ENCODE measurements at places on chromosomes 2 and 18.

GRCh38 chr2:233982421-233983121, 65.4 kb downstream of the TRPM8 start:
- no peak for DNase-seq

DNA sequence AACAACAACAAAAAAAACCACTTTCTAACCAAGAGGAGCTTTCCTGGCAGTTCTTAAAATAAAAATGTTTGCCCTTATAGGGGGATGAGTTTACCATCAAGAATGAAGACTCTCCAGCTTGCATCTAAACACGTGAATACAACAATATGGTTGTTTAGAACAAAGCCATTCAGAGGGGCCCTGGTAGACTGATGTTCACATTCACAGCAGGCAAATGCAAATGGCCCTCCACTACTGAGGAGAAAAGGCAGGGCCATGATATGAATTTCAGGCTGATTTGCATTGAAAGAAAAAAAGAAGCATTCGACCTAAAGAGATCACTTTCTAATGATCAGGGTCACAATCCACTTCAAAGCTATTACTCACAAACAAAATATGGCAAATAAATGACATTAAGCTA, 65.3 kb upstream of the OTOS start:
- no peak for DNase-seq

- no peak for DNase-seq
Measured at GRCh38 chr2:28430377-28430765, 37.7 kb downstream of the FOSL2 start.

DNA sequence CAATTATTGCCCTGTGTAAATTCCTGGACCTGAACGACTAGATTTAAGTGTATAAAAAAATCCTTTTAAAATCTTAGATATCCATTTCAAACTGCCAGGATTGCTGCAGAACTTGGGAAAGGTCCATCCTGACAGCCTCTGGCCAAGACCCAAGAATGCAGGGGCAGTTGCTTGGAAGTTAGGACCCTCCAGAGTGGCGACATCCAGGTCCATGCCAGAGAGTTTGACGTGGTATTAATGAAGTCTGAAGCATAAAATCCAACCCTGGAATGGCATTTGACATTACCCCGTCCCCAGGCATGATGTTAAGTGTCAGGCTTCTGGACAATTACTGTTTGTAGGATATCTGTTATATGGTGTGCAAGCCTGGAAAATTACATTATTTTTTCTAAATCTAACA, 810.2 kb downstream of the CNTNAP5 start:
- no peak for DNase-seq

DNA sequence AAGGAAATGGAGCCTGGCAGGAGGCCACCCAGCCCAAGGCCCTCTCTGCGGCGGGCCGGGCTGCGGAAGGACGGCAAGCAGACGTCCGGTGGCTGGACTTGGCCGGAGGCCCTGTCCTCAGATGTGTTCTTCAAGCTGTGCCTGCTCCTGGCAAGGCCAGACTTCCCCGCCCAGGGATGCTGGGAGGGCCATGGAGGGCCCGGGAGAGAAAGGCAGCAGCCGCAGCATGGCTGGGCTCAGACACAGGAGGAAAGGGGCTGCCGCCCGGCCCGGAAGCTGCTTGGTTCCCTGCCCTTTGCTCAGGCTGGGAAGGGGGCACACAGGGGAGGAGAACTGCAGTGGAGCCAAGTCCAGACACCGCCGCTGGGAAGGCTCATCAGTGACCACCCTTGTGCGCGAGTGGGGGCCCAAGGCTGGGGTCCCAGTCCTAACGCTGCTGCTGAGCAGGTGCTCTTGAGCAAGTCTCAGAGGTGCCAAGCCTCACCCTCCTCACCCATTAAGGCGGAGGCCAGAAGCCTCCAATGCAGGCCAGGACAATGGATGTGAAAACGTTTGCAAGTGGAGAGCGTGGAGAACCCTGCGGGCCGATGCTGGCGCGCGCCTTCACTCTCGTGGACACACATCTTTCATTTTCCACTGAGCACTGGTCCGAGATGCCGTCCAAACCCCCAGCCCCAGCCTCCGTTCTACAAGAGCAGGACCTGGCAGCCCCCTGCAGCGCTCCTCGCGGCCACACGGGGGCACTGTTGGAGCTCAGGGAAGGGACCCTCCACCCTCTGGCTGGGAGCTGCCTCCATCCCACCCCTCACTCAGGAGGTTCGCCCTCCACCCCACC, 7.9 kb downstream of the CROCC2 start:
- DNase-seq: peak; percentile 37

DNA sequence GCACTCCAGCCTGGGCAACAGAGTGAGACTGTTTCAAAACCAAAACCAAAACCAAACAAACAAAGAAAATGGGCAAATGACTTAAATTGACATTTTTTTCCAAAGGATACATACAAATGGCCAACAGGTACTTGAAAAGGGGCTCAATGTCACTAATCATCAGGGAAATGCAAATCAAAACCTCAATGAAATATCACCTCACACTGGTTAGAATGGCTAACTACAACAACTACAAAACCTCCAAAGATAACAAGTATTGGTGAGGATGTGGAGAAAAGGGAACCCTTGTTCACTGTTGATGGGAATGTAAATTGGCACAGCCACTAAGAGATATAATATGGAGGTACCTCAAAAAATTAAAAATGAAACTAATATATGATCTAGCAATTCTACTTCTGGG, 213.2 kb upstream of the HS6ST1 start:
- DNase-seq: no peak

DNA sequence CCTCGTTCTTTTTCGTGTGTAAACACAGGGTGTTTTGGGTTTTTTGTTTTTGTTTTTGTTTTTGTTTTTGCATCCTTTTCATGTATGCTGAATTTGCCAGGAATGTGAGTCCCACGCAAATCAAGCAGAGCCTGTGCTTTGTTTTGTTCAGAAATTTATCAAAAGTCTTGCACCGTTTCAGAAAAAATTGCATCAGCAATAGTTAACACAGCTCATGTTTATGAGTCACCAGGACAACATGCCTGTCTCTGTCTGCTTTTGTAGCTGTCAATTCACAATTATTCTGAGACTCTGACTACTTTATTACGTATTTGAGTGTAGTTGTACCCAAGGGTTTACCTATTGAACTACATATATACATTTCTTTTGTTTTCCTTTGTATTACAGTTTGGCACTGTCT, 38.3 kb downstream of the MRPL44 start:
- DNase-seq: no peak

DNA sequence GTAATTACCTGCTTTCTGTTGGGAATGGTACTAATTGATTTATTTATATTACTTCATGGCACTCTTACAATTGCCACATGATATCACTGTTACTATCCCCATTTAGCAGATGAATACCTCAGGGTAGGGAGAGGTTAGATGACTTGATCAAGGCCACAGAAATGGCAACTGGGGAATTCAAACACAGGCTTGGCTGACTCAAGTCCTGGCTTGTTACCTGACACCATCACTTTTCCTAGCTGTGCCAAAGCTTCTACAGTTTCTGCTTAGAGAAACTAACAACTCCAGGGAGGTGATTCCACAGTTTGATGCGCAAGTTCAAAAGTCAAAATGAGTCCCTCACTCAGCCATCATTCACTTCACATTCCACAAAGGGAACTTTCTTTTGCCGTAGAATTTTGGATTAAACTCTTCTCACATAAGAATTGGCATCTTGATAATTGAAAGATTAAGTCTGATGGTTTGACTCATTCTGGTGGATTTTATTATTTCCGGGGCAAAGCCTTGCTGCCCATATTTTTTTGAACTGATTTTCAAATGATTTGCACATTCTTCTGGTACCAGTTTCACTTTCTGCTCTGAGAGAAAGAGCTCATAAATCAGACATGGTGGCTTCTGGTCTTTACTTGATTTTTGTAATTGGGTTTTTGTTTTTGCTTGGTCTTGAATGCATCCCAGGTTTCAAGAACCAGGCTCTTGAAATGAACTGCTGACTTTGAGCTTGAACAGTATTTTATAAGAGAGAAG, 656.8 kb downstream of the BCL11A start:
- no peak for DNase-seq

DNA sequence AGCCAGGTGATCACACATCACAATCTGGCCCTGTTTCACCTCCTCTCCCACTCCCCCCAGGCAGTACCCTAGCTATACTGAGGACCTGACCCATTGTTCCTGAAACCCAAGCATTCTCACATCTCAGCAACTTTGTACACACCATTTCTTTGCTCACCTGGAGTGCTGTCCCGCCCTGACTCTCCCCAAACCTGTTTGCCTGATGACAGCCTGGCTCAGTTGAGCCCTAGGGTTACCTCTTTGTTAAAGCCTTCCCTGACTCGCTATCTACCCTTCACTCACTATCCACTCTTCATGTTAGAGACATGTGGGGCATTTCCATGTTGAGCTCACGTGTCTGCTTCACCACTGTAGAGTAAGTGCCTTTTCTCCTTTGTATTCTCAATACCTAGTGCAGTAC, 49.1 kb downstream of the GREB1L start:
- no peak for DNase-seq

DNA sequence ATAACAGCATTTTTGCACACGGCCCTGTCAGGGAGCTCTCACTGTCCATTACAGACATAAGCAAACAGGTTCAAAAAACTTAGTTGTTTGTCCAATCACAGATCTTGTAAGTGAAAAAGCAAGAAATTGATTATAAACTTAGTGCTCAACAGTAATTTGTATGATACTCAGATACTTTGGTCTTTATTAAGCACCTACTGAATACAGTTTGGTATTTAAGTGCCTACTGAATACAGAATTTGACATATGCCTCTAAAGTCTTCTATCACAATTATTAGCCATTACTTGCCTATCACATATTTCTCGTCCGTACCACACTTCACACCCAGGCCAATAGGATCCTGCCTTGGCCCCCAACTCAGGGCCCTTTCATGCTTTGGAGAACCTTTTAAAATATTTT, 283.1 kb downstream of the SUCLG1 start:
- DNase-seq: no peak

- DNase-seq: no peak
Measured at GRCh38 chr2:117917223-117917917, 96.5 kb downstream of the CCDC93 start.

DNA sequence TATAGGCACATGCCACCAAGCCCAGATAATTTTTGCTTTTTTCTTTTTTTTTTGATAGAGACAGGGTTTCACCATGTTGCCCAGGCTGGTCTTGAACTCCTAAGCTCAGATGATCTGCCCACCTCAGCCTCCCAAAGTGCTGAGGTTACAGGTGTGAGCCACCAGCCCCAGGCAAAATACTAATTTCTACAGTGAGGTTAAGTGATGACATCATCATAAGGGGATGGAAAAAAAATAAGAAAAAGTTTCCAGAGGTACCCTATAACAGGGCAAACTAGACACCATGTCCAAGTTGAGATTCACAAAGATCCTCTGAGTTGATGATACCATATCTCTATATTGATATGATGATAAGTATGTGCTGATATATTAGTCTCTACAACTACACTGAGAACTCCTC, 163.7 kb upstream of the ACVR2A start:
- DNase-seq: no peak

DNA sequence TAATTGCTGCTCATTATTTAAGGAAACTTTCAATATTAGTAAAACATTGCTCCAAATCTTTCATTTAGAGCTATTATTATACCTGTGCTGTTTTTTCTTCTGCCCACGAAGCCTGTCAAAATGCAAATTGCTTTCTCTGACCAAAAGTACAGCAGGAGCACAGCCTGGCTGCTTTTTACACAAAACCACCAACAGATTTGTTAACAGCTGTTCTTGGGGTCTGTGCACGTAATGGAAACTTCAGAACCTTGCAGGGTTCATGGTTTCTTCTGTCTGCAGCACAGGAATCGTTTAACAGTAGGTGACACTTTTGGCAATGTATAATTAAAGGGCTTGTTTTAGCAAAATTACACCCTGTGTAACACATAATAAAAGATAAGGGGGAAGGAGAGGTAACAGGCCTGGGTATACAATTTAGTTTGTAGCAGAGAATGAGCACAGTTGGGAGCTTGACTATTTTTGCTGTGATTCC, 447.3 kb downstream of the KCNJ3 start:
- no peak for DNase-seq
